ENCODE measurements at places on chromosomes 4 and X. TPM values are rescaled to one million over a fixed set of nuclear protein-coding genes. Genes with fewer than 3 reads are reported as not detected.

- peak; percentile 79 for DNase-seq
These were observed 3.1 kb downstream of the CXXC4 start for GRCh38 chr4:104491481-104492182.

DNA sequence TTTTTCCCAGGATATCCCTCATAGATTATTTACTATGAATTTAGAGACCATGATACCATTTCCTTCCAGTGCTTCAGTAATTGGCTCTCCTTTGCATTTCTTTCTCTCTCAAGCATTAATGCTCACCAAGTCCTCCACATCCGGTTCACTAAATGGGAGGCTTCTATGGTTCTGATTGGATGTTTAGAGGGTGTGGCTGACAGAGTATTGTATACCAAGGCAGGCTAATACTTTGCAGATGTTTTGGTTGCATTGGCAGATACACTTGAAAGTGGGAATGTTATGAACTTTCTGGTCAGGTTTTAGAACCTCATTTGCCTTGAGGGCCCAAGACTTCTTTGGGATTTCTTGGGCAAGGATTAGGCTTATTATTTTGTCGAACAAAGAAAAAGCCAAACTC is 24.2 kb downstream of the CBLL2 start:
- DNase-seq: no peak

DNA sequence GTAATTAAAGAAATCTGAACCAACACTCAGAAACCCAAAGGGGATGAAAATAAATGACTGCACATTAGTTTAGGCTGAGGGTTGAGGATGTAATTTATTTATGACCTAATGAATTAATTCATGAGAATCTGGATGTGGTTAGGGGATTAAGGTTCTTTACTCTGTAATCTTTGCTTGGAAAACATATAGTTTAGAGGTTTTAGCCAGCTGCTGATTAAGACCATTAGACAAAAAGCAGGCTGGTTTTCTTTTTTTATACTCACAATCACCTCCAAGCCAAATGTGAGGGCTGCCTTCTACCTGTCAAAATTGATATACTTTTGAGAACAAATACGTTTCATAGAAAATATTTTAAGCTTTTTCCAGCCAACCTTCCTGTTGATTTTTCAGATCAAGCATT is 2705.8 kb downstream of the PCDH7 start:
- DNase-seq: no peak

DNA sequence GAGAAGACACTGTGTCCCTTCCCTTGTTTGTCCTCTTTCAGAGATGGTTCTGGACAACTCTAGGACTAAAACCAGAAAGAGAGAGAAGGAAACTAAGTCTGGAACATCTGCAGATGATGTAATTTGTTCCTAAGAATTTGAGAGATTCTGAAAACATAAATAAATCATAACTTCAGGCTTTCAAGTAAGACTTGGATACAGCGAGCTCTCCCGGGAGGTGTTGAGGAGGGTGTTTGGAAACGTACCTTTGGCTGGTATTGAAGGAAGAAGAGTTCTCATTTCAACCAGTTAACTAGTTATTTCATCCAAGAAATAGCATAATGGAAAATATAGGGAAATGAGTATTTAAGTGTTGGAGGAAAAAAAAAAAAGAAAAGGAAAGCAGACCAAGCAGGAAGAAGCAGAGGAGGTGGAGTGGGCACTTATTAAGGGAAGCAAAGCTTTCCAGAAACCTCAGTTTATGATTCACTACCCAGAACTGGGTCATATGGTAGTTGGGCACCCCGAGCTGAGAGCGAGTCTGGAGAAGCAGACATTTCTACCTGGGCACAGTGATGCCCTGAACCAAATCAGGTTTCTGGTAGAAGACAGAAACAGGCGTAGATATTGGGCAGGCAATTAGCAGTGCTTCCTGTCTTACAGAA is 26.9 kb downstream of the CCNG2 start:
- DNase-seq: no peak

- no peak for DNase-seq
These were observed 29.2 kb downstream of the EFHC2 start for GRCh38 chrX:44314259-44314734.

GRCh38 chrX:120302434-120302833 is 8.8 kb downstream of the TMEM255A start:
- DNase-seq: peak; percentile 14

GRCh38 chr4:25308761-25309160 is 3.8 kb upstream of the ZCCHC4 start:
- DNase-seq: no peak

POLN gene
- total RNA-seq: 3.8 TPM

CXCL10 gene
- 1.4 TPM for total RNA-seq

STK26 gene
- total RNA-seq: 4.3 TPM

GAB3 gene
- total RNA-seq: 6.4 TPM
